Left lung (tissue), 14 donors: ENCODE measurements at places on chromosomes 11 and 22. TPM values are rescaled to one million over a fixed set of nuclear protein-coding genes. Genes with fewer than 3 reads are reported as not detected.

PLEKHB1 gene
- 32.2 TPM for total RNA-seq

MS4A3 gene
- total RNA-seq = not detected

DNA sequence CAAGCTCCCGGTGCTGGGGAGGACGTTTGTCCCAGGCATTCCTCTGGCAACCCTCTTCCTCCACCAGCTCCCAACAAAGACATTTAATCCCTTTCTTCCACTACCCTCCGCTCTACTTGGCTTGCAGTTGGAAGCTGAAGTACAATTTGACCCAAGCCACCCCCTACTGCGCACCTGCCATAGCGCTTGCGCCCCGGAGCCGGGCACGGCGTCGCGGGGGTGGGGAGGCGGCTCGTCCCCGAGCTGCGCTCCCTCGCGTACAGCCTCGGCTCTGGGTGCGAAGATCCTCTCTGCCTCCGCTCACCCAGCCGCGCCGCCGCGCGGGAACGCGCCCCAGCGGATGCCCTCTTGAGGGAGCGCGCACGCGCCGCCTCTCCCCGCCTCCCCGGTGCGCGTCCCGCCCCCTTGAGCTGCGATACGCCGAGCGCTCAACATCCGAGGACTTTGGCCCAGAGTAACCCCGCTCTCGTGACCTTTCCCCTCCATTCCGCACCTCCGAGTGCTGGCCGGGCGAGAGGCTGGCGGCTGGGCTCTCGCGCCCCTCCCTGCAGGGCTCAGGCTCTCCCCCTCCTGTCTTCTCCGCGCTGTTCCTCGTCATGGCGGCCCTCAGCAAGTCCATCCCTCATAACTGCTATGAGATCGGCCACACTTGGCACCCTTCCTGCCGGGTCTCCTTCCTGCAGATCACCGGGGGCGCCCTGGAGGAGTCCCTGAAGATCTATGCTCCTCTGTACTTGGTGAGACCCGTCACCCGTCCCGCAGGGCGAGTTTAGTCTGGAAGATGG is at the start of gene TMEM135:
TMEM135 (plus strand) TSS at position 485 of the 785 bp plus-strand sequence; CDS start at position 597, 112 bp downstream.
- peak within 1 kb of the TSS; percentile 75 for H3K4me3 ChIP-seq
- H3K27ac ChIP-seq = peak within 1 kb of the TSS; percentile 85
- peaks cover 15% of the 10 kb centered on the region for H3K4me1 ChIP-seq
- DNase-seq = peak; percentile 93
- H3K27me3 ChIP-seq = no peaks in the 10 kb centered on the region
- H3K36me3 ChIP-seq = no peaks in the 10 kb centered on the region

GRCh38 chr22:43171607-43172006 is 15.3 kb downstream of the TTLL12 start:
- no peak for DNase-seq
- H3K27ac ChIP-seq = no peak overlapping the region
- H3K36me3 ChIP-seq = peaks cover 95% of the 10 kb centered on the region
- no peaks in the 10 kb centered on the region for H3K27me3 ChIP-seq
- no peak overlapping the region for H3K4me3 ChIP-seq

- no peaks in the 10 kb centered on the region for H3K4me1 ChIP-seq
- H3K27ac ChIP-seq = no peak overlapping the region
- no peak overlapping the region for H3K4me3 ChIP-seq
- H3K36me3 ChIP-seq = no peaks in the 10 kb centered on the region
Measured at GRCh38 chr11:23201936-23202522, 341.8 kb upstream of the CCDC179 start.

GRCh38 chr11:89119426-89119825 is 53.6 kb upstream of the GRM5 start:
- H3K4me1 ChIP-seq = no peaks in the 10 kb centered on the region
- no peak overlapping the region for H3K4me3 ChIP-seq
- H3K36me3 ChIP-seq = no peaks in the 10 kb centered on the region
- no peak overlapping the region for H3K27ac ChIP-seq
- no peaks in the 10 kb centered on the region for H3K27me3 ChIP-seq
- no peak for DNase-seq

- H3K27me3 ChIP-seq = no peaks in the 10 kb centered on the region
- no peak for DNase-seq
- H3K4me3 ChIP-seq = no peak overlapping the region
- no peaks in the 10 kb centered on the region for H3K36me3 ChIP-seq
- no peaks in the 10 kb centered on the region for H3K4me1 ChIP-seq
Measured at GRCh38 chr22:35766654-35767580, 49.2 kb downstream of the APOL5 start.

TMEM25 gene
- total RNA-seq = 33.2 TPM

APOA5 gene
- total RNA-seq = not detected

HEPACAM gene
- total RNA-seq = not detected

- H3K4me3 ChIP-seq = no peak overlapping the region
- no peaks in the 10 kb centered on the region for H3K4me1 ChIP-seq
- no peak for DNase-seq
- H3K27me3 ChIP-seq = no peaks in the 10 kb centered on the region
- H3K27ac ChIP-seq = no peak overlapping the region
Measured at GRCh38 chr11:30605036-30605605, 19.0 kb upstream of the MPPED2 start.

DNA sequence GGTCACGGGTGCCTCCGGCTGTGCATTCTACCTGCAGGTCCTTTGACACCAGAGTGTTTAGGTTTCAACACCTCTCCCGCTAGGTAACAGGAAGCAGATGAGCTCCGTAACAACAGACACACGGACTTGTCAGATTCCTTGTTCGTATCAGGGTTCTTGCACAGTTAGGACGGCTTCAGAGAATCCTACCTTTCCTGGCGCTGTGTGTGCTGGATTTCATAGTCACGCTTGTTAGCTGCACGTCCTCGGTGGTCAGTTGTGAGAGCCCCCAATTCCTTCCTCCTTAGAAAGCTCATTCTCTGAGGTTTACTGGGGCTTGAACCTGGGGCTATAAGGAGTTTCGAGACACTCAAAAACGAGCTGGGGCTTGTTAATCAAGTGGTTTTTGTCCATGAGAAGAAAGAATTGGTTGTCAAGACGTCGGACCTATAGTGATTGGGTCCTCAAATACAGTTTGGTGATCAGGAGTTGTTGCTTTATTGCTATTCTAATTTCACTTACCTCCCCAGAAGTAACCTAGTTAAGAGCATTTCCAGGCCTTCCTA is 664 bp downstream of the DDB2 start:
- peak overlapping the region; percentile 47 for H3K4me3 ChIP-seq
- peak overlapping the region; percentile 91 for H3K27ac ChIP-seq
- H3K27me3 ChIP-seq = no peaks in the 10 kb centered on the region
- no peak for DNase-seq
- peaks cover 11% of the 10 kb centered on the region for H3K4me1 ChIP-seq
- H3K36me3 ChIP-seq = no peaks in the 10 kb centered on the region

MISFA gene
- total RNA-seq = 4.6 TPM
